ENCODE measurements at places on chromosomes 2 and 18.

- no peak for DNase-seq
Observed at GRCh38 chr2:108918156-108918874, 70.7 kb downstream of the EDAR start.

- no peak for DNase-seq
Observed at GRCh38 chr2:237695201-237695780, 67.9 kb downstream of the LRRFIP1 start.

DNA sequence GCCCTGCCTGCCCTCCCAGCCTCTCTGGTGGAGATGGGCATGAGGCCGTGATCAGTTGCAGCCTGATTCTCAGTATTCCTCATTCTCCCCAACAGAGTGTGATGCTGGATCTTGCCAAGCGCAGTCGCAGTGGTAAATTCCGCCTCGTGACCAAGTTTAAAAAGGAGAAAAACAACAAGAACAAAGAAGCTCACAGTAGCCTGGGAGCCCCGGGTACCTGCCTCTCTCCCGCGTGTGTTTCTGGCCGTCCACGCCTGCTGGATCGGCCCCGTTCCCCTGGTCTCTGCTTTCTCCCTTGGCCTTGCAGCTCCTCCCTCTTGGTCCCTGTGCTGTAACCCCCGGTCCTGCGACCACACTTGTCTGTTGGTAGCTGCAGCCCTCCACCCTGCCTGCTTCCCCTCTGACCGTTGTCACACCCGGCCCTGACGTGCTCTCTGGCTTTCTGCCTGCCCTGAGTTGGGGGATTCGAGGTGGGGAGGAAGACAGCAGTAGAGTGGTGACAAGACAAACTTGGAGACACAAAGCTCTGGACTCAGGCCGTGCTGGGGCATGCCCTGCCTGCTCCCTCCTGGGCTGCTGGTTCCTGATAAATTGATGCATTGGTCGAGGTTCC lies 99.5 kb downstream of the USP40 start:
- DNase-seq = no peak

GRCh38 chr18:58117786-58118403 lies 73.9 kb downstream of the NEDD4L start:
- DNase-seq = peak; percentile 94

DNA sequence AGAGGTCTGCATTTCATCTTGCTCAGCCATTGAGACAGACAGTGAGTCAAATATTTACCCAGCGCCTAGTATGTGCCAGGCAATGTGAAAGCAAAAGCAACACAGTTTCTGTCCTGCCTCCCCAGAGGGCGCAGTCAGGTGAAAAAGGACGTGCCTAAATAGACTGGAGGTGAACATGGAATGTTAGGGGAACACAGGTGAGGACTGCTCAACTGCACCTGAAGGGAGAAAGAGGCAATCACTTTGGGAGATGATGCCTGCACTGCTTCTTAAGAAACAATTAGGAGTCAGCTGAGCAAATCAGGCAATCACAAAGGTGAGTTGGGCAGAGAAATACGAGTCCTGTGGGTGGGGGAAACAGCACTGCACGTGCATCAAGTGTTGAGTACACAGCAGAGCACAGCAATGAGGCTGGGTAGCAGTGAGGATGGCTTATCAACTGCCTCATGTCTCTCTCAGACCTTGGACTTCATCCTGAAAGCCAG lies 218.3 kb upstream of the SMAD7 start:
- no peak for DNase-seq

DNA sequence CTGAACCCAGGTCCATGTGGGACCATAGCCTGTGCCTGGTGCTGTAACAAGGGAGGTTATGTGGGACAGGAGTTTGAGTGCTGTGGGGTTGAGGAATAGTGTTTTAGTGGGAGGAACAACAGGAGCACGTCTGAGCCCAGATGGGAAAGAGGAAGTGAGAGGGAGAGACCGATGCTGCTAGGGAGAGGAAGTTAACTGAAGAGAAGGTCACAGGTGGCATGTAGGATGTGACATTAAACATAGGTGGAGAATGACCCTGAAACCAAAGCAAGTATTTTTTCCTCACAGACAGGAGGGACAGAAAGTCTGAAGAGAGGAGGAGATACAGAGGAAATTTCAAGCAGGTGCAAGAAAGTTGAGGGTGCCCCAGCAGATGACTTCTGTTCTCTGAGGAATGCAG lies 87.8 kb downstream of the ACOXL start:
- DNase-seq = no peak

DNA sequence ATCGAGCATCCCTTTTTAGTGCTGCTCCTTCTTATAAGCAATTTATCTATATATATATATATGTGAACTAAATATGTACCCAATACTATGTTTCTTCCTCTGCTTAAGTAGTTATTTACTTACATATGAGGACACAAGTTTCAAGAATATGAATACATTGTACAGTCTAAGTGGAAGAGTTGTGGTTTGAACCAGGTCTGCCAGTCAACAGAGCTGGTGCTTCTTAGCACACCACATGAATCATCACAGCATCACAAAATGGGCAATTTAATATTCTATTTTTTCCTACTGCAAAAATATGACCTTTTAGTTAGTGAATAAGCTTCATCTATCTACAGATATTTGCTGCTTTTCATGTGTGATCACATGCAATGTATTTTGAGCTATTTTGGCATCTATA lies 64.4 kb upstream of the SPAG16 start:
- DNase-seq = no peak

DNA sequence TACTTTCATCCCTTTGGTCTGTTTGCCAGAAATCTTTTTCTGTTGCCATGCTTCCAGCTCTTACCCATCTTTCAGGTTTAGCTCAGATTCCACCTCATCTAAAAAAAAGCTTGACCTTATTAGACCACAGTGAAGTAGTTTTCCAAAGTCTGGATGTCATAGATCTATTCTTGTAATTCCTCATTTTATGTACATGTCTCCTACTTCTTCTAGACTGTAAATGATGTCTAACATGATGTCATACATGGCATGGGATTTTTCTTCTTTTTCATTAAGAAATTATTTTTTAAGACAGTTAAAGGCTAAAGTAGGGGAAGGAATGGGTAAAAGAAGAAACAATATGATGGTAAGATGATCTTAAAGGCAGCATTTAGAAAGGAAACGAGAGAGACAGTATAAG lies 11.3 kb downstream of the GLS start:
- no peak for DNase-seq

DNA sequence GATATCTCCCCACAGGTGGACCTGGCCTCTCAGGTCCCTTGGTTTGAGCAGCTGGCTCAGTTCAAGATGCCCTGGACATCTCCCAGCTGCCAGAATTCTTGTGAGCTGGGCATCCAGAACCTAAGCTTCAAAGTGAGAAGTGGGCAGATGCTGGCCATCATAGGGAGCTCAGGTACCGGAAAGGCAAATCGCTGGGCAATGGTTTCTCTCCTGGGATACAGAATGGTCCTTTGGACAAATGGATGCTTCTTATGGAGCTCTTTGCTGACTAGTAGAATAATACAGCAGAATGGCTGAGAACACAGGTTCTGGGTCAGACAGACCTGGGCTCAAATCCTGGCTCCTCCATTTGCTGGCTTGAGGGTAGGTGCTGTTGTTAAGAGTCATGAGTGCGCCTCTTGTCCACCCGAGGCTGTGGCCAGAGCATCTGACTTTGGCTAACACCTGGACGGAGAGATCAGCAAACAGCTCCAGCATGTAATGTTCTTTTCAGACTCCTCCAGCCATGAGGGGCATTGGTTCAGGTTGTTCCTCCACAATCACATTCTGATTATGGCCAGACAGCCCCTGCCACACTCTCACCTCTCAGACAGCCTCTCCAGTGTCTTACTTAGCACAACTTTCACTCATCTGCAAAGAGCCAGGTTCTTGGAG lies 7.5 kb downstream of the ABCG8 start:
- no peak for DNase-seq

DNA sequence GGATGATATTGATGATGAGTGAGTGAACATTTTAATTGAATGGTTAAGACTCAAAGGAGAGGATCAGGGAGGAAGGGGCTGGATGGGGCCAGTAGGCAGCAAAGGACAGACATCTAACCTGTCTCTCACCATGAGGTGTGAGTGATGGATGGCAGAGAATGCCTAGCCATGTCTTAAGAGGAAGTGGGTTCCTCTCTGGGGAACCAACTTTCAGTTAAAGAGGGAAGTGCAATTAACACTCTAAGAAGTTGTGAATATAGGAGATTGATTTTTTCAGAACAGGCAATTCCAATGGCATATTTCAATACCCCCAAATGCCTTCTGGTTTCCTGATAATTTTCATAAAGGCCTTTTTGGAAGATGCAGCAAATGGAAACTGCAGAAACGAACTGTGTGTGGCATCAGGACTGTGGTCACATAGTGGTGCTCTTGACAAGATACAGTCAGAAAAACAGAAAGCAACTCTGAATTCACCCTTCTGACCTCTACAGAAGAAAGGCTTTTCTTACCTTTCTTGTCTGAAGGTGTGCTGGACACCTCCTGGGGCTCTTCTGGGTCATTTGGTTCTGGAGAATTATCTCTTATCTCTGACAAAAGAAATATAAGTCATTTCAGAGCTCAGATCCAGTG lies 10.2 kb downstream of the SP110 start:
- no peak for DNase-seq

GRCh38 chr2:96265349-96265839 lies 403 bp downstream of the TMEM127 start:
- DNase-seq = peak; percentile 89

DNA sequence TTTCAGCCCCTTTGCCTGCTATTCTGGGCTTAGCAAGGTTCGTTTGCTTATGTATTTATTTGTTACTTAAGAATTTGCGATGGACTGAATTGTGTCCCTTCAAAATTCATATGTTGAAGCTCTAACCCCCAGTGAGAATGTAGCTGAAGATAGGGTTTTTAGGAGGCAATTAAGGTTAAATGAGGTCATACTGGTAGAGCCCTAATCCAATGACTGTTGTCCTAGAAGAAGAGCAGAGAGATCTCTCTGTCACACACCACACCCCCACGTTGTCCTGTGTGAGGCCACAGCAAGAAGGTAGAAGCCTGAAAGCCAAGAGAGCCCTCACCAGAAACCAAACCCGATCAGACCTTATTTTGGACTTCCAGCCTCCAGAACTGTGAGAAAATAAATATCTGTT lies 66.7 kb downstream of the KIAA1328 start:
- no peak for DNase-seq

GRCh38 chr2:236813766-236814165 lies 244.1 kb downstream of the ACKR3 start:
- DNase-seq = no peak

- DNase-seq = no peak
Observed at GRCh38 chr2:225274751-225275150, 124.8 kb upstream of the NYAP2 start.

DNA sequence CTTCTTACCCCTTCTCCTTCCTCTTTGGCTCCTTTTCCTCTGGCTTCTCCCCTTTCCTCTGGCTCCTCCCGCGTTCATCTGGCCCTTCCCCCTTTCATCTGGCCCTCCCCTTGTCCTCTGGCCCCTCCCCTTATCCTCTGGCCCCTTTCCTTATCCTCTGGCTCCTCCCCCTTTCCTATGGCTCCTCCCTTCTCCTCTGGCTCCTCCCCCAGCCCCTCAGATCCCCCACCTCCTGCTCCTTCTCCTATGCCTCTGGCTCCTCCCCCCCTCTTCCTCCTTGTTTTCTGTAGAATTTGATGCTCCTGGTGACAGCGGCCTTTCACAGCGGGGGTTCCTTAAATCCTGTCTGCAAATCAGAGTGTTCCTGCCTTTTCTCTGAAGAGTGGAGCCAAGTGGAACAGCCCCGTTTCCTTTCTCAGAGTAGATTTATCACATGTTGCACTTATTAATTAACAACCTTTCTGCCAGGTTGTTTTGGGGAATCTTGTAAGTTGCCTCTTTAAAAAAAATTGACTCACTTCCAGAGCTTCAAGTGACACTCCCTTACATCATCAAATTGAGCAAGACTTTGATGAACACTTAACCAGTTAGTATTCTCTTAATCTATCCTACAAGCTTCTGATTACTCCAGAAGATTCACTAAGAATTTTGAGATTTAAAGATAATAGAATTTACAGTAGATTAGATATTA lies 27.9 kb downstream of the FABP1 start:
- peak; percentile 41 for DNase-seq

DNA sequence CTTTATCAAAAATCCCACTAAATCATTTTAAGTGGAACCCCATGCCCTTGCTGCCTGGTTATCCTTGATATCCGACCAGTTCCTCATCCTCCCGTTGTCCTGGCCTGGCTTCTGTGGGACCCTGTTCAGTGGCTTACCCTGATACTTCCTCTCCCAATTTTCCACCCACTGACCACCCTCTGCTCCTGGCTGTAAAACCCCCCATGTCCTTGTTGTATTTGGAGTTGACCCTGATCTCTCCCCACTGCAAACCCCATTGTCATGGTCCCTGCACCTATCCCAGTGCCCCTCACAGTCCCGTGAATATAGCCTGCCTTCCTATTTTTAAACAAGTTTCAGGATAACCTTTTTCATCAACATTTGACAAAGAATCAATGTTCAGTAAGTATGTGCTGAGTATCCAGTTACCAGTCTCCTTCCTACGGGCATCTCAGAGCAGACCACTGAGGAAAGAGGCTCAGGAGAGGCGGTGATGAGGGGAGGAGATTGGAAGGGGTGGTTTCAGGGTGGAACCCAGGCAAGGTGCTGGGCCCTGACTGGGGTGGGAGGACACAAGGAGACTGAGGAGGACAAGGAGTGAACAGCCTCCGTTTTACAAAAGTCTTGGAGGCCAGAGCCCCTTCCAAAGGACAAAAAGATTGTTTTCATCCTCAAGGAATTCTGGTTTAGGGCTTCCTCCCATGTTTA lies 131.8 kb downstream of the PXDN start:
- DNase-seq = no peak

- no peak for DNase-seq
Observed at GRCh38 chr2:177868806-177869205, 203.8 kb downstream of the PDE11A start.

DNA sequence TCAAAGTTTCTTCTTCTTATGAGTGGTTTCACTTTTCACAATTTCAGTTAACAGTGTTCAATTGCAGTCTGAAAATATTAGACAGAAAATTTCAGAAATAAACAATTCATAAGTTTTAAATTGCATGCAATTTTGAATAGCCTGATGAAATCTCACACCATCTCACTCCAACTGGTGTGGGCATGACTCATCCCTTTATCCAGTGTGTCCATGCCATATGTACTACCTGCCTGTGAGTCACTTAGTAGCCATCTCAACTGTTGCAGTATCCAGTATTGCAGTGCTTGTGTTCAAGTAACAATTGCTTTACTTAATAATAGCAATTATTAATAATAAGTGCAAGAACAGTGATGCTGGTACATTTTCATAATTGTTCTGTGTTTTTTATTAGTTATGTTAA lies 1202.5 kb downstream of the DSC3 start:
- peak; percentile 63 for DNase-seq

GRCh38 chr2:179354739-179355537 lies 90.3 kb upstream of the SESTD1 start:
- DNase-seq = no peak

GRCh38 chr2:96962567-96963203 lies 23.7 kb downstream of the FAM178B start:
- DNase-seq = no peak

Data from cardiac muscle cell (in vitro differentiated cells and primary cell).